ENCODE measurements at places on chromosomes 5 and 9.
A peak's percentile ranks its signal among the peaks of the same experiment; 100 is the strongest.

- DNase-seq: peak; percentile 8
Measured at GRCh38 chr9:21964925-21965385, 29.2 kb downstream of the CDKN2A start.

DNA sequence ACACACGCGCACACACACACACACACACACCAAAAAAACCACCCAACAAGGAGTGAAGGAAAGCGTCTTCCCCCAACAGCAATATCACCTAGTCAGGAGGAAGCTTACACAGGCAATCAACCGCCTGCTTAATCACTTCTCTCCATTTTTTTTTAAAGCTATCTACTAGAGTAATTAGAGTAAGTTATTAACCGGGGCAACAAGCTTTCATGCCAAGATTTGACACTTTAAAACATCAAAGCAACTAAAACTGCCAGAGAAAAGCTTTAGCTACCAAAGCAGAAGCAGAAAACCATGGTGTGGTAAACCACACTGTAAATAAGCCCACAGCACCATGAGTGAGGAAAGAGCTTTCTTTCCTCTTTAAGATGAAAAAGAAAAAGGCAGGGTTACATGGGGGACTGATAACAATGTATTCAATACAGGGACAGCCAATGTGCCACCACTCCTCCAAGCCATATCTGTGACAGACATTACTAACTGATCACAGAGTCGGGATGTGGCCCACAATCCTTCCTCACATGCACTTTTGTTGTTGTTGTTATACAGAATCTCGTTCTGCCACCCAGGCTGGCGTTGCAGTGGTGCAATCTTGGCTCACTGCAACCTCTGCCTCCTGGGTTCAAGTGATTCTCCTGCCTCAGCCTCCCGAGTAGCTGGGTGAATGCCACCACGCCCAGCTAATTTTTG lies 282.1 kb downstream of the CRB2 start:
- DNase-seq: no peak

- DNase-seq: no peak
Measured at GRCh38 chr5:163407034-163407655, 30.2 kb upstream of the CCNG1 start.

DNA sequence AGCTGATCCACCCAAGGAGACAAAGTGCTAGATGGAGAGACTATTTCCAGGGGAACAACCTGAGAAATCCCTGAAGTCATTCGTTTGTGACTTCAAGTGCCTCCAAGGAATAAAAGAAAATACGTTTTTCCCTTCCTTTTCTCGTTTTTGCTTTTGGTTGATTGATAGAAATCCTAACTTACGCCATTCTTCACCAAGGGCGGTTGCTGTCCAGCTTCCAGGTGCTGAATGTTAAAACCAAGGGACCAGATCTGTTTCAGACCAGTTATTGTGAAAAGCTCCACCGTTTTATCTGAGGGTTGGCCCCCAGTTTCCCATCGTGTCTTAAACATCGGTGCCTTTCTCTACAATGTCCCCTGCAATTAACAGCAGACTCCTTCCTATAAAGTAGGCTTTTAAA lies 600.7 kb upstream of the SGCD start:
- no peak for DNase-seq

DNA sequence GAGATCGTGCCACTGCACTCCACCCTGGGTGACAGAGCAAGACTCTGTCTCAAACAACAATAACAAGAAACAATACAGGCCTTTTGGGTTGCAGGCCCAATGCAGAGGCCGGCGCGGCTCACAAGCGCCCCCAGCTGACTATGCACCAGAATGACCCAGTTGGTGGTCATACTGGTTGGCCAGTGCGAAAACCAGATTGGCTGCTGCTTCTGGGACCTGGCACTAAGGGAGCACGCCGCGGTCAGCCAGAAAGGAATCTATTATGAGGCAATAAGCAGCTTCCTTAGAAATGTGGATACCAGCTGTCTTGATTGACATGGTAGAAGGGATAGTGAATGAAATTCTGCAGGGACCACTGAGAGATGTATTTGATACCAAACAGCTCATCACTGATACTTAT lies 35.0 kb downstream of the RANBP17 start:
- no peak for DNase-seq

DNA sequence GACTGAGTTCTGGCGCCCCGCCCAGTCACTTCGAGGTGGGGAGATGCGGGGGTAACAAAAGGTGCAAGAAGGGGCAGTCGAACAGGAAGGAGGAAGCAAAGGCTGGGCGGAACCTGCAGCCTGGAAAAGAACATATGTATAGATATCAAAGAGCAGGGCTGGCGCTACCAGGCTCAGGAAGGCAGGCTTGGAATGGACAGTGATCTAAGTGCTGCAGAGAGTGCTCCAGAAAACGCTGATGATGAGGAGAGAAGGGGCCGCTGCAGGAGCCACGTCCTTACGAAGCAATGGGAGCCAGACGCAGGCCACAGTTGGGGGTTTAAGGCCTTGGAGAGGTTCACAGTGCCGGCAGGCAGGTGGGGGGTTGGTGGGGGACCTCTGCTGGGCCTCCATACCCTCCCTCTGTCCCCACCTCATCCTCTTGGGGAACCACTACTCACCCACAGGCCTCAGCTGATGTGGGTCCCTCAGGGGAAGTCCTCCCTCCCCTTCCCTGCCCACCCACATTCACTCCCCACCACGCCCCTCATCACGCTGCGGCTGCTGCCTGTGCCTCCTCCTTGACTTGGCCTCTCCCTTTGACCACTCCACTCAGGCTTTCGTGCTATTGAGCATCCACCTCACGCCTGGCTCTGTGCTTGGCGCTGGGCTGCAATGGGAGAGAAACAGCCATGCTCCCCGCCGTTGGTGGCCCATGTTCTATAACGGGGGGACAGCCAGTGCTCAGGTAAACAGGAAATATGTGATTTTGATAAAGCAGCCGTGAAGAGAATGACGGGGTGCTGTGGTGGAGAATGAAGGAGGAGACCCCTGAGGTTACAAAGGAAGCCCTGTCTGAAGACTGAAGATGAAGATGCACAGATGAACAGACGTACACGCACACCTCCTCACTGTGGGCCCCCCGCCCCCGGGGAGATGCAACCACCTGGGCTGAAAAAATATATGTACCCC lies 40.5 kb upstream of the RPL26L1 start:
- DNase-seq: no peak

- DNase-seq: no peak
Measured at GRCh38 chr9:81082221-81082620, 607.1 kb downstream of the TLE1 start.

DNA sequence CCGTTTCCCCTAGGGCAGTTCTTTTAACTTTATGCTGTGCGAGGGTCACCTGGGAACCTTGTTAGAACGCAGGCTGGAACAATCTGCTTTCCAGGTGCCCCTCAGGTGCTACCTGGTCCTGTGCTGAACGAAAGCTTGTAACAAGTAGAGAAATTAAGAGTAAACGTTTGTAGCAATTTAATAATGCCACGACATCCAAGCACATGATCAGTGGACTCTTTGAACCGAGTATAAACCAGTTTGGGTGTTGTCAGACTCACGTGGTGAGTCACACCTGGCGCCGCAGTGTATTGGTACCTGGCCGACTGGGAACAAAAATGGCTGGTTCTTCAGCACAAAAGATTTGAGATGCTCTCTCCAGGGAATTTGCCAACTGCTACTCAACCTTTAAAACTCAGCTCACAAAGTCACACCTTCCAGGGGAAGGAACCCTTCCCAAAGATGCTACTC lies 926 bp upstream of the MYO10 start:
- DNase-seq: no peak

DNA sequence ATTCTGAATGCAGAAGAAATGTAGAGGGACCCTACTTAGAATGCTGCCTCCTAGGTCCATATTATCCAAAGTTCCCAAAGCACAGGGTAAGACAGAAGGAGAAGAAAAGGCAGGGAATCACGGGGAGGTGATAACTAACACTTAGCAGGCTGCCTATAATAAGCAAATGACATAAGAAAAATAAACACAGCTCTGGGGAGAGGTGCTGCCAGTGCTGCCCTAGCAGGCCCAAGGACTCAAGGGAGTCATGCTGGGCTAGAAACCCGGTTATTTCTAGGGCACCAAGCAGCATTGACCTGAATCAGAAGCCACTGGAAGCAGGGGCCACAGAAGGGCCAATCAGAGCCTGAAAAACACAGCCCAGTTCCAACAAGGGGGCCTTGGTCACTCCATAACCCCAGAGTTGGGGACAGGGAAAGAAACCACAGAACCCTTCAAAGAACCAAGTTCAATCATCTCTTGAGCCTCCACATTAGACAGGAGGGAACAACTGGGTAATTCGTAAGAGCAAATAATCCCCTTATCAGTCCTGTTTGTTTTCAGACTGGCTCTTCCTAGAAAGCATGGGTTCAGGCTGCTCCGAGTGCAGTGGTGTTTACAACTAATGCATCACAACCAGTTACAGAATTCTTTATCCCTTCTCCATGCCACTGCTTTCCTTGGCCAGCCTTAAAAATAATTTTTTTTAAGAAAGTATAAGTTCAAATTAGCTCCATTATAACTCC lies 24.0 kb downstream of the NRG2 start:
- no peak for DNase-seq

- no peak for DNase-seq
Measured at GRCh38 chr5:3827624-3828023, 232.0 kb downstream of the IRX1 start.

DNA sequence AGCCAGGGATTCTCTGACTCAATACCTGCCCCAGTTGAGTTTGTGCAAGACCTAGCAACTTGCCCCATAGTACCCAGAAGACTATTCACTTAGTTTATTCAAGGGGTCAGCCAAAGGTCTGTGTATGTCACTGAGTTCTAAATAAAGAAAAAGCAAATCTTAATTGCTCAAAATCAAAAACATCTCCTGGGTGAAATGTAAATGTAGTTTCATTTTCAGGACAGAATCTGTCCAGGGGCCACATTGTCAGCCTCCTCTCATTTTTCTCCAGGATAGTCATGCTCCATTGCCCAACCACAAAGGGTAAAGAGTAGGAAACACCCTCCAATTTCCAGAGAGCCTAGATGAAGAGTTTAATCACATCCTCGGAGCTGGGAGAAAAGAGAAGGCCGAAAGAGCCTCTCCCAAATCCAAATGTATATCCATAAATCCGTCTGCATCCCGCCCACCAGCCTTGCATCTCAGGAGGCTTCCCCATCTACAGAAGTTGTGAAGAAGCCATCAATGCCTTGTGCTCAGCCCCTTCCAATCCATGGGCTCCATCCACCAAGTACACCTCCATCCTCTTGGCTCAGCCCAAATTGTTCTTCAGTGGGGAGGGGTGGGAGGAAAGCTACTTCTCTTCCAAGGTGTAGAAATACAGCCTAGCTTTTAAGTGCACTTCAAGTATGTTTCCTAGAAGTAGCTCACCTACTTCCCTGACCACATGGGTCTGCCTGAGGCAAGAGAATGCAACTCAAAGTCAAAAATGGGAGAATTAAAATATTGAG lies 26.9 kb downstream of the ADAM19 start:
- no peak for DNase-seq

DNA sequence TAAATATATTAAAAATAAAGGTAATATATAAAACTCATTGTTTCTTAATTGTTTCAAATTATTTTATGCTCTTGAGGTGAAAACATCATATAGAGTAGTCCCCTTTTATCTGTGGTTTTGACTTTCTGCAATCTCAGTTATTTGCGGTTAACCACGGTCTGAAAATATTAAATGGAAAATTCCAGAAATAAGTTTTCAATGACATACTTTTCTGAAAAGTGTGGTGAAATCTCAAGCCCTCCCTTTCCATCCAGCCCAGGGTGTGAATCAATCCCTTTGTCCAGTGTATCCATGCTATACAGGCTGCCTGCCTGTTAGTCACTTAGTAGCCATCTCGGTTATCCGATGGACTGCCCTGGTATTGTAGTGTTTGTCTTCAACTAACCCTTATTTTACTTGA lies 546.7 kb upstream of the DMAC1 start:
- no peak for DNase-seq

- DNase-seq: no peak
Measured at GRCh38 chr9:676780-677438, 164.6 kb upstream of the DMRT1 start.

- no peak for DNase-seq
Measured at GRCh38 chr9:32293091-32293490, 91.4 kb upstream of the ACO1 start.

- no peak for DNase-seq
Measured at GRCh38 chr9:130262771-130263170, 2.8 kb upstream of the HMCN2 start.

DNA sequence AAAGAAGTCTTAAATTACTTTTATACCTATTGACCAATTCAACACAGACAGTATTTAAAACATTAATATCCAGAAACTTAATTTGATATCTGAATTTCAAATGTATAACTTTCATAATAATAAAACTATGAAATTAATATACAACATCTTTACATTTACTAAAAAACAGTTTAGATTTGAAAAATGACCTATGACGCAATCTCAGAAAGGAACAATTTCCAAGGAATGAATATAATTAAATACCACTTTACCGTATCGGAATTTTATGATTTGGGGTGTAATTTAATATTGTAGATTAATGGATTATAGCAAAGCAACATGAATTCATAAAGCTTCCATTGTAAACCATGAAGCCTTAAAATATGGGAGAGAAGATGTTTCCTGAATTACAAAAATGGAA lies 321.5 kb upstream of the TRPM3 start:
- no peak for DNase-seq

- DNase-seq: no peak
Measured at GRCh38 chr9:3479514-3480352, 46.1 kb downstream of the RFX3 start.

DNA sequence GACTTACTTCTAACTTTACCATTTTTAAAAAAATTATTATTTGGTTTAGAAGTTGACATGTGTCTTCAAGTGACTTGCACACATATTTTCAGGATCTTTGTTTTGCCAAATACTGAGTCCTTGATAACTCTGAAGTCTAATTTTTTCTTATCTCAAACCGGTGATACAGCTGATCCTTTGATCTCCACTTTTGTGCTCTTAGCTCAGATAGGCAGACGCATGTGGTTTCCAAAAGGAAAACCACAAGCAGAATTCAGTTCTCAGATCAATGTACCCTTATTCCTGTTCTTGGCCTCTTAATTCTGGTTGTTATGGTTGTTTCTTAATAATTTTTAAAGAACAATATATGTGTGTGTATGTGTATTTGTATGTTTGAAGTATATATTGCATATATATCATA lies 238.3 kb upstream of the EDIL3 start:
- no peak for DNase-seq

DNA sequence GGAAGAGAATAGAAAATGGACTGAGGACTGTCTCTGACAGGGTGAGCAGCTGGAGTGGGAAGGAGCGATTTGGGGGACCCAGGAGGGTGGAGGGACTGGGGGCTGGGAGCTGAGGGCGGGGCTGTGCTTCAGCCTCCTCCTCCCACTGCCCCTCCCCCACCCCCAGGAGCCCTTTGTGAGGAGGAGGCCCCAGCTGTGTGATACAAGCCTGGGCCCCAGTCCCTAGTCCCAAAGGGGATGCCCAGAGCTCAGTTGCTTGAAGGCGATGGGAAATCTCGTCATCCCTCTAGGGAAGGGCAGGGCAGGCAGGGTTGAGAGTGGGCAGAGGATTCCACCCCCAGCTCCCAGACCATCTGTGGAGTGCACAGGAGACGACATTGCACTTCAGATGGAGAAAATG lies at the start of gene SPATA31E1:
TSS of gene SPATA31E1 (plus strand) at position 251 of the 400 bp plus-strand sequence. CDS start at position 266, 15 bp downstream.
- DNase-seq: no peak

- no peak for DNase-seq
Measured at GRCh38 chr9:109190151-109190550, 23.1 kb upstream of the FRRS1L start.

- no peak for DNase-seq
Measured at GRCh38 chr9:106883626-106884190, 20.7 kb downstream of the ZNF462 start.

- no peak for DNase-seq
Measured at GRCh38 chr9:8825585-8826147, 1026.1 kb upstream of the DMAC1 start.

GRCh38 chr9:105052346-105052745 lies 124.4 kb upstream of the ABCA1 start:
- DNase-seq: no peak

Measured in stimulated activated CD4-positive, alpha-beta T cell treated with anti-CD3 and anti-CD28 coated beads, TNF-alpha, amount 100 ng/mL, for 1 hour (primary cell).